ENCODE measurements at places on chromosomes 12 and 14.

DNA sequence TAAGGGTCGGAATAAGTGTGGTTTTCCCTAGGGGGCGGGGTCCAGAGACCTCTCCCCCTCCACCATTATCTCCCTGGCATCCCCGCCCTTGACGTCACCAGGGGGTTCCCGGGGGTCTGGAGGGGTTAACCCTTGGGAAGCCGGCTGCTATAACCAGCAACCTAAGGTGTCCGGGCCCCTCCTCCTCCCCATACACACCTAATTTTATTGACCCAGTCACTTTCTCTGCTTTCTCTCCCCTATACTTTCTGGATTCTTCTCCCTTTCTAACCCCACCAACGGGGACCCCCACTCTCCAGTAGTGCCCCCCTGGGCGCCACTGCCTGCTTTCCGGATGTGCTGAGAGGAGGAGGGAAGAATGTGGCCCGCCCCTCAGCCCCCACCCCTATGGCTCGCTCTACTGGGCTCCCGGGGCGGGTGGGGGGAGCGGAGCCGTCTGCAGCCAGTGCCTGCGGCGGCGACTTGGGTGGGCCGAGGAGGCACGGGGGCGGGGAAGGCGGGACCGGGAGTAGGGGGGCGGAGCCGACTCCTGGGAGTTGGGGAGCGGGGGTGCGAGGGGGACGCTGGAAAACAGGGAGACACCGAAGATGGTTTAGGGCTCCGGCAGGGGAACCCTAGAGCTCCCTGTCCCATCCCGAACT, 1.8 kb downstream of the GLI1 start:
- no peak for DNase-seq

- DNase-seq: no peak
These were observed 646 bp upstream of the OR6C4 start for GRCh38 chr12:55548756-55549155.

DNA sequence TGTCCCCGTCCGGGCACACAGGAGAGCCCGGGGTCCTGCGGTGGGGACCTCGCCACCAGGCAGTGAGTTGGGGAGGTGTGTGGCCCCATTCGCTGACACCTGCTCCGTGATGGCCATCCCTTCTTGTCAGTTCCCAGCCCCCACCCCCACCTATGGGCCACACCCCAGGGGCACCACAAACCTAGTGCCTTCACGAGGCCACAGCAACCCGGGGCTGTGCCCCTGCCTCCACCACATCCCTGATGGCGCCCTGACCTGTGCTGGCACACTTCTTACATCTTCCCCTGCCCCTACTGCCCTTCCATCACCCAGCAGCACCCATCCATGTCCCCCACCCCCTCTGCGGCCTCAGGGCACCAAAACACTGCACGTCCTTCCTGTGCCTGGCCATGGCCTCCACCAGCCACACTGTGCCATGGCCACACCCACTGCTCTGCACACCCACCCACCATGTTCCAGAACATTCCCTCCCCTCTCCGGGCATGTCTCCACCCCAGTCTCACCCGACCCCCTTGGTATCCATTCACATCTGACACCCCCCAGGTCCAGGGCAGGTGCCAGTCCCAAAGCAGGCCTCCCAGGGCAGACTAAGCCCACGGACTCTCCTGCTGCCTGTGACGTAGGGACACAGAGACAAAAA, 24.4 kb downstream of the JAG2 start:
- no peak for DNase-seq

DNA sequence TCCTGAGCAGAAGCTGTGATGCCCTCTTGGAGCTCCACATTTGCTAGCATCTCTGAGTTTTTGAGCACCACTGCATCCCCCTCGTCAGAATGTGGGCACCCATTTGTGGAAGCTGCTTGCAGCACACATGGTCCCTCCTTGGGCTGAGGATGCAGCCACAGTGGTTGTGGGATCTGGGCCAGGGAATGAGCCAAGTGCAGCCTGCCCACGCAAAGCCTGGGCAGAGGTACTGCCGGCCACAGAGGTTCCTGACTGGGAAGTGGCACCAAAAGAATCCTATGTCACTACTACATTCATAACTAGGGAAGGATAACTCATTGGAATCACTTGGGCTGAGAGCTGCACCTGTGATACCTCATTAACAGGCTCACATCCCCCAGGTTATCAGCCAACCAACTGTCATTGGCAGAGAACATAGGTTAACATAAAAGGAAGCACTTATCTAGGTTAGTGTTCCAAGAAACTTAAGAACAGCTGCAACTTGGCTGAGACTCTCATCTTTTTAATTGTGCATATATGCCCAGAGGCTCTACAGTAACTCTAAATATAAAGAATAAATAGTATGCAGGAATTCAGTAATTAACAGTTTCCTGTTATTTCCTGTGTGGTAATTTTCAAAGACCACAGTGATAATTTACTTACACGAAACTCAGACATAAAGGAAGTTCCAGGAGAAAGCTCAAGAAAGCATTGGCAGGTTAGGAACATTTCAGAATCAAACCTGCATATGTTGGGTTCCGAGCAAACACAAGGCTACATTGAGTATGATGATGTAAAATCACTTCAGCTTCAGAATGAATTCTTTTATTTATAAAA, 145.3 kb downstream of the BCAT1 start:
- DNase-seq: no peak

DNA sequence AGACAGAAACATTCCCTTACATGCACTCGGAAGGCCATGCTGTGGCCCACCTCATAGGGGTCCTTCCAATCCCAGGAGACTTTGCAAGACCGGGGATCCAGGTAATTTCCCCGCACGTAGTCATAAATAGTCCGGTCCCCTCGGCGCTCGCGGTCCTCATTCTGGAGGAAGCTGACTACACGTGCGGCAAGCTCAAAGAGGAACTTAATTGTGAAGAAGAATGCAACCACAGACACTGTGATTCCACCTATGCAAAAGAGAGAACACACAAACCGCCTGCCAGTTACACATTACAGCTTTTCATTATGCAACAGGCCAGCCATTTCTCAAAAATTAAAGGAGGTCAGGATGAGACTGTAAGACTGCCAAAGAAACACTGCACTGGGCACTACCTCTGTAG, 28.4 kb downstream of the AREL1 start:
- no peak for DNase-seq

DNA sequence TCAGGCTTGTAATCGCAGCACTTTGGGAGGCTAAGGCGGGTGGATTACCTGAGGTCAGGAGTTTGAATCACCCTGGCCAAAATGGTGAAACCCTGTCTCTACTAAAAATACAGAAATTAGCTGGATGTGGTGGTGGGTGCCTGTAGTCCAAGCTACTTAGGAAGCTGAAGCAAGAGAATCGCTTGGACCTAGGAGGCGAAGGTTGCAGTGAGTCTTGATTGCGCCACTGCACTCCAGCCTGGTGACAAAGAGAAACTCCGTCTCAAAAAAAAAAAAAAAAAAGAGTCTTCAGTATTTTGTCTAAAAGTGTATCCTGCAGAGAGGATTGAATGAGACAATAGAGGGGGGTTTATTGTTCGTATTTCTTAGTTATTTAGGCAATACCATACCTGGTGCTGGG, 25.3 kb downstream of the FOXA1 start:
- DNase-seq: no peak

GRCh38 chr14:65991104-65991503, 495.1 kb upstream of the CCDC196 start:
- DNase-seq: no peak

- no peak for DNase-seq
These were observed 36.5 kb downstream of the SSH1 start for GRCh38 chr12:108820707-108821406.

GRCh38 chr12:129127211-129127610, 273.9 kb downstream of the GLT1D1 start:
- DNase-seq: no peak

DNA sequence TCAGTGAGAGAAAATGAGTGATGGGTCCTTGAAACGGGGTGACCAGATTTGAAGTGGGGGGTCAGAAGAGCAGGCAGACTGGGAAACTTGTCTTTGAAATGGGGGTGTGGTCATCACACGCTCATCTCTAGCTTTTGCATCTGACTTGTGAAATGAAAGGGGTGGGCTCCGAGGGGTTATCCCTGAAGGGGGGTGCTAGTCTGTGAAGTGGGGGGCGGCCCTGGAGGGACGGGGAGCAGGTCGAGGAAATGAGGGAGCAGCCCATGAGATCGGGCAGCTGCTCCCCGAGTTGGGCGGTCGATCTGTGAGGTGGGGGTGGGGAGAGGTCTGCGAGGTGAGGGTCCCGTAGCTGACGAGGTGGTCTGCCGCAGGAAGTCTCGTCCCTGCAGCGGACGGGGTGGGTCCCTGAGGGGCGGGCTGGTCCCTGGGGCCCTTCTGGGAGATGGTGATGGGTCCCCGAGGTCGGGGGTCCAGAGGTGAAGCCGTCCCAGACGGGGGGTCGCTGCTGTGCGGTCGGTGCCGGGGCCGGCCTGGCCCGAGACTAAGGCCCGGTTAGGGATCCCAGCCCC, 542 bp downstream of the PXN start:
- no peak for DNase-seq

DNA sequence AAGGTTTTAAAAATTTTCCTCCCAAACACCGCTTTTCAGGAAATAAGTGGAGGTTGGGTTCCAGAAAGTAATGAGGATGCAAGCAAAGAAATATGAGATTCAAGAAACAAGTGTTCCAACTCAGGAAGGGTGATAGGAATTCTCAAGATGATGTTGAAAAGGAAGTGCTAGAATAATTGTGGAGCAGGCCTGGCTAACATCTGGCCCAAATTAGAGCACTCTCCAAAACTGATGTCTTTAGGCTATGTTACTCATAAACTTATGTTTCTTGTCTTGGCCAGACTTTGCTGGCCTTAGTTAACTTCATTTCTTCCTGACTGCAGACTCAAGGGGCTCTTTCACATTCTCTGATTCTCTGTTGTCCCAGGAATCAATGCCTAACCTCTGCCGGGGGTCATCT, 116.3 kb downstream of the TMTC3 start:
- no peak for DNase-seq

DNA sequence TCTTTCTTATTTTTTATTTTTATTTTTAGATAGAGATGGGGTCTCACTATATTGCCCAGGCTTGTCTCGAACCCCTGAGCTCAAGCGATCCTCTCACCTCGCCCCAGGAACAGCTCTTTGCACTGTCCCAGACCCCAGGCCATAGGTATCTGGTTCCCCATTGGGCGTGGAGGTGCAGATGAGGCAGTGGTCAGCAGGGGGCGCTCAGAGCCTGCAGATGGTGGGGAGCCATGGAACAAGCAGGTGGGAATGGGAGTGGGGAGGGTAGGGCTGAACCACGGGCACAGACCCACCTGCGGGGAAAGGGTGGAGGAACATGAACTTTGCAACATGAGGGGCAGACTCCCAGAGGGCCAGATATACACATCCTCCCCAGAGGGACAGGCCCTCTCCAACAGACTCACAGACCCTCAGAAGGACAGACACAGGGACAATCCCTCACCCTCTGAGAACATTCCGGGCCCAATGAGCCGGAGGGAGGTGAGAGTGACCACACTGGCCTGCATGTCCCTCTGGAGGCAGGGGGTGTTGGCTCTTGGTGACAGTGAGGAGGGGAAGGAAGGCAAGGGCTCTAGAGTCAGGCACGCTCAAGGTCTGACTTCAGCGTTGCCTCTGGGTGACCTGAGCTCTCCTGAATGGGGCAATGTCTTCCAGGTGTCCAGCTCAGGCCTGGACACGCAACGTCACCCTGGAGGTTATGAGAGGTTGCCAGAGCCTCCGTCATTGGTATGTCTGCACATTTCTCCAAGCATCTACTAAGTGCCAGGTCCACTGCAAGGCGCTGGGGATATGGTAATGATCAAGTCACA, 34.9 kb downstream of the KRT80 start:
- DNase-seq: peak; percentile 51

- DNase-seq: no peak
These were observed 106.5 kb downstream of the ETV6 start for GRCh38 chr12:11756022-11756421.

- DNase-seq: no peak
These were observed 4.4 kb upstream of the CLEC2A start for GRCh38 chr12:9936591-9936990.

DNA sequence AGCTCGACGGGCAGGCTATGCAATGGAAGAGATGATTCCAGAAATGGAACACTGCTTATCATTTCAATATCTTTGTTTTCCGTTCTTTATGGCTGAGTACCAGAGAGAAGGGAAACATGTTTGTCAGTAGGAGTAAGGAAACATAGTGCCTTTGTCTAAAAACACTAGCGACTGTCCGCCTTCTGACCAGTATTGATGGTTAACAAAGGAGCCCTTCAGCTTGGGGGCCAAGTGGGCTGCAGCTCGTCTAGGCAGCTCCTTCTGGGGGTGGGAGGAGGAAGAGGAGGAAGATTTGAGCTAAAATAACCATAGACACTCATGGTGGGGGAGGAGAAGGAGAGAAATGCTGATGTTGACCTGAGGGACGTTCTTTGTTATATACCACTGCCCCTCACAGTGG, 15.0 kb downstream of the COQ5 start:
- DNase-seq: no peak

- no peak for DNase-seq
These were observed 29.9 kb downstream of the CLEC2D start for GRCh38 chr12:9699269-9699897.

DNA sequence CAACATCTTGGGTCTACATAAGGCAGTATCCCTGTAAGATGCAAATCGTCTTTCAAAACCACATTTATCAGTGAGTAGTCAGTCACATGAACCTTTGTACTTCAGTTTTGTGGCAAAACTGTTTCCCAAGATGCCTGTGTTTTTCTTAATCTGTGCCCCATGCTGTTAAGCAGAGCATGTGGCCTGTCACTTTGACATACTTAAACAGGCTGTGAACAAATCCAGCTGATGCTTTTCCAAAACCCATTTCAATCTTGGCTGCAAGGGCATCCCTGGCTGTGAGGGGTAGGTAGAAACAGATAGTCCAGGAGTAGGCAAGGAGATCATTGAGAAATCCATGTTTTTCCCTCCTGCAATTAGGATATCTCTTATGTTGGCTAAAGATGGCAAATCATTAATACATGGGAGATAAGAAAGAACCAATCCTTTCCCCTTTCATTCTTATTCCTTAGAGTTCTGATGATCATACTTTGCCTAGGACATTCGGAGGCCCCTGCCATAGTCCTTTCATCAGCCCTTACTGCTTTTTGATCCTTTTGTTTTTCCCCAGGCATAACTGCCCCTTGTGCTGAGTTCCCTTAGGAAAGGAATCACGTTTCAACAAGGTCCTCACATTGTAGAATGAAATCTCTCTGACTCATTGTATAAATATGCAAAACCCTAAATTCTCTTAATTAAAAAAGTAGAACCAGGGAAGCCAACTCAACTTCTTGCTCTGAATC, 121.1 kb upstream of the EEA1 start:
- DNase-seq: no peak

DNA sequence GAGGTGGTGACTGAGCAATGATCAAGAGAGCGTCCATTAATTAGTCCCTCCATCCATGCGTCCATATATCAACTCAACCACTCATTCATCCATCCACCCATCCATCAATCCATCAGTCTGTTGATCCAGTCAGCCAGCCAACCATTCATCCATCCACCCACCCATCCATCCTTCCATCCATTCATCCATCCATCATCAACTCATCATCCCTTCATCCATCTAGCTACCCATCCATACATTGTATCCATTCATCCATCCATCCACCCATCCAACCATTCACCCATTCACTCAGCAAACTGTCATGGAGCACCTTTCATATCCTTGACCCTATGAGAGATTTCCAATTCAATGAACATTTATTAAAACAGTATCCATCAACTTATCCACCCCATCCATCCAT, 28.1 kb downstream of the MAP1LC3B2 start:
- DNase-seq: no peak

GRCh38 chr12:8662593-8662992, at the start of gene MFAP5:
TSS of gene MFAP5 (minus strand) at chr12:8662826. CDS start at chr12:8662104, 722 bp downstream.
- DNase-seq: no peak

- peak; percentile 22 for DNase-seq
These were observed 684 bp downstream of the KANSL2 start for GRCh38 chr12:48681399-48681709.
